ENCODE measurements at places on chromosomes 7 and 10.

DNA sequence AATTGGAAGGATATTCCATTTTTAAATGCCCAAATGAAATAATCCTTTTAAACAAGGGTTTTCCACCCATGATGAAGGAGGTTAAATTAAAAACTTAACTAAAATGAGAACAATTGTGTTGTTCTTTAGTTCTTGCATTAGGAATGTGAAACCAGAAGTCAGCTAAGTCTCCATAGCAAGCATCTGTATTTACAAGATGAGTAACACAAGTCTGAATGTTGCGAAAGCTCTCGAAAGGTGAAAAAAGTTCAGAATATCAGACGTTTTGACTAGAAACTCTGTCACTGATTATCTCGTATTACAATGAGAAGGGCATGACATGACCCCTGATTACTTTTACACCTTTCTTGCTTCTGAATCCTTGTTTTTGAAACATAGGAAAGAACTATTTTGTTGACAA is 149.6 kb downstream of the BICC1 start:
- no peak for DNase-seq

- no peak for DNase-seq
These were observed 93.0 kb downstream of the MTPAP start for GRCh38 chr10:30256084-30256483.

GRCh38 chr10:26983156-26983555 is 117.1 kb downstream of the ANKRD26 start:
- no peak for DNase-seq

DNA sequence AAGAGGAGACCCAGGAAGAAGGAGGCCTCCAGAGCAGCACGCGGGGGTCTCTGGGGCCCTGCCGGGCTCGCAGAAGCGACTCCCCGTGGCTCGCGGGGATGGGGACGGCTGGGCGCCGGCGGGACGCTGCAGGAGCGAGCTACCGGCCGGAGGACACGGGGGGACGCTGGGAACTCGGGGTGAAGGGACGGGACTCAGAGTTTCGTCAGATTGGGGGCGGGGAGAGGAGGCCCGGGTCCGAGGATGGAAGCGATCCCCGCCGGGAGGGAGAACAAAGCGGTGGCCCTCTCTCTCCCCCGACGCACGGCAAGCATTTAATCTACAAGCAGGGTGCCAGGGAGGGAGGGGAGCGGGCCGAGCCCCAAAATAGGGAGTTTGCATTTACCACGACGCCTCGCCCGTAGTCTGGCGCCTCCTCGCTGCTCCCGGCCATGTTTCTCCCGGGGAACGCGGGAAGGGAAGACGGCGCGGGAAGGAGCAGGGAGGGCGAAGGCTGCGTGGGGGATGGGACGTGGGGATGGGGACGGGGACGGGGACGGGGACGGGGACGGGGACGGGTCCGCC is at the start of gene PRTFDC1:
TSS of gene PRTFDC1 (minus strand) at position 464 of the 564 bp plus-strand sequence. CDS start at position 433, 31 bp downstream.
- peak; percentile 77 for DNase-seq

DNA sequence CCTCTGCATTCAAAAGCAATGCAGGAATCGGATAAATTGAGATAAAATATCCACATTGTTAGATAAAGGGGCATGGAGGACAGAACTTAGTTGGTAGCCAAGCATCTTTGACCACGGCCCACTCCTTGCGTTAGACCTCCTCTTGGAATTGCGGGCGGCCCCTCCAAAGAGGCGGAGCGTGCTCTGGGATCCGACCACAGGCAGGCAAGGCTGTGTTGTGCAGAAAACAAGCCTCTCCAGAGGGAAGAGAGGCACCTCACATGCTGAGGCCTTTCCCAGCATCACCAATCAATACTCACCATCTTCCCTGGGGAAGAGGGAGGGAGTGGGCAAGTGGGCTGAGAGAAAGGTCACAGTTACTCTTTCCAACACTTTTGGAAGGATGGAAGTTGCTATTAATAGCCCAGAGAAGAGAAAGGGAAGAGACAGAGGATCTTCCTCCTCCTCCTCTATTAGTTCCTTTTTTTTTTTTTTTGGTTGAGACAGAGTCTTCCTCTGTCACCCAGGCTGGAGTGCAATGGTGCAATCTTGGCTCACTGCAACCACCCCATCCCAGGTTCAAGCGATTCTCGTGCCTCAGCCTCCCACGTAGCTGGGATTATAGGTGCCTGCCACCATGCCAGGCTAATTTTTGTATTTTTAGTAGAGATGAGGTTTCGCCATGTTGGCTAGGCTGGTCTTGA is 49.7 kb upstream of the NRF1 start:
- no peak for DNase-seq

GRCh38 chr10:75956624-75957023 is 525.2 kb downstream of the LRMDA start:
- no peak for DNase-seq

All from anterior cingulate cortex (tissue), 58 donors.